ENCODE measurements at places on chromosomes 12 and 14.
A peak's percentile ranks its signal among the peaks of the same experiment; 100 is the strongest.

DNA sequence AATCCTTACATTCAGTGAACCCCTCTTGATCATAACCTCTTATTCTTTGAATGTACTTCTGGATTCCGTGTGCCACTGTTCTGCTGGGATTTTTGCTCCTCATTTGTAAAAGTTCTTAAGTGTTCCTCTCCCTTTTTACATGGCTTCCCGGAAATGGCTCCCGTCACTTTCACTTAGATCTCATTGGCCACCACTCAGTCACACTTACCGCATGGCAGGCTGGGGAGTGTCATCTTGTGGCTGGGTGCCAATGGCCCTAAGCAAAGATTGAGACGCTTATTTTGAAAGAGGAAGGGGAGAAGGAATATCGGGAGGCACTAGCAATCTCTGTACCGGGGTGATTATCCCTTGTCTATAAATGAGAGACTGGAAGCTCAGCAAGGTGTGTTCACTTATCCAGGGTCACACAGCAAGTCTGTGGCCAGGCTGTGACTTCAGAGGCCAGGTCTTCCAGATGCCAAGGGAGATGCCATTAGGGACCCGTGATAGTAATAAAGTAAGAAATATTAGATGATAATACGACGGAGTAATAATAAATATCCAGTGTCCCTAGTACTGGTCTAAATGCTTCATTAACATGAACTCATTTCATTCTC, 68.8 kb downstream of the RNFT2 start:
- no peak for DNase-seq

GRCh38 chr12:86597431-86597830, 341.2 kb upstream of the MGAT4C start:
- no peak for DNase-seq

DNA sequence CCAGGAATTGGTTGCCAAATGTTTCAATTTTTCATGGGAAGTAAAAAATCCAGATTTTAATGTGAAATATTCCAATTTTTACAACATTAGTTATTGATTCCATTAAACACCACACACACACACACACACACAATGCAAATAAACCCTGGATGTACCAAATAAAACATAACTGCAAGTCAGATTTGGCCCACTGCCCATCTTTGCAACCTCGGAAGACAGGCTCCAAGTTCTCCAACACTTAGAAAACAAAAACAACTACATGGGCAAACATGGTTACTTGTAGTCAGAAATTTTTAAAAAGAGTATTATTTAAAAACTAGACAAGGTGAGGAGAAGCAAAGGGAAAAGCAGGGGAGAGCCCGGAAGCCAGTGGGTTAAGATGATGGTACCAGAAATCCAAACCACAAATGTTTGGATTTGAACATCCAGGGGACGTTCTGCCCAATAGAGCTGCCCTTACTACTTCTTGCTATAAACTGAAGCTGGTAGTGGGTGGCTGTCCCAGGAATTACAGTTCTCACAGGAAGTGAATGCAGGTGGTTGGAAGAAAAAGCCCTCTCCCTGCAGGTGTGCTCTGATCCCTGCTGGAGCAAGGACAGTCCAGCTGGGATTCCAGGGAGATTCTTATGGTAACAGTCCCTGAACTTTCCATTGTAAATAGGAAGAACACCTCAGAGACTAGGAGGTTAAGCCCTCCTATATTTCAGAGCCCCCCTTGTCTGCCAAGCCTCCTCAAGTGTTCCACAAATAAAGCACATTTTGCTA, 111.7 kb downstream of the SLC25A21 start:
- DNase-seq = no peak

DNA sequence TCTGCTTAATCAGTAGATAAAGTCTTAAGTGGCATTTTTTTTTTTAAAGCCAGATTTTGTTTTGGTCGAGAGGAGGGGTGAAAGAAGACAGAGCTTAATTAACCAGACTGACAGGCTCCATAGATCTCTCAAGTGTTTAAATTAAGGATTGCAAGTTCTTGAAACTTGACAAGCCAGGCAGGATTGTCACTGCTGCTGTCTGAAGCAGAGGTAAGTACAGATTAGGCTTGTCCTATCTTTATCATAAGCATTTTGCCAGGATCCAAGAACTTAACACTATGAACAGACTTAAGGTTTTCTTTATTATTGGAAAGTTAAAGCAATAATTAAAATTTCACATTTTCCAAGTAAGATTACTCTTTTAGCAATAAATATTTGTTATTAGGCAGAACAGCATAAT, 179.6 kb upstream of the LMO3 start:
- no peak for DNase-seq

DNA sequence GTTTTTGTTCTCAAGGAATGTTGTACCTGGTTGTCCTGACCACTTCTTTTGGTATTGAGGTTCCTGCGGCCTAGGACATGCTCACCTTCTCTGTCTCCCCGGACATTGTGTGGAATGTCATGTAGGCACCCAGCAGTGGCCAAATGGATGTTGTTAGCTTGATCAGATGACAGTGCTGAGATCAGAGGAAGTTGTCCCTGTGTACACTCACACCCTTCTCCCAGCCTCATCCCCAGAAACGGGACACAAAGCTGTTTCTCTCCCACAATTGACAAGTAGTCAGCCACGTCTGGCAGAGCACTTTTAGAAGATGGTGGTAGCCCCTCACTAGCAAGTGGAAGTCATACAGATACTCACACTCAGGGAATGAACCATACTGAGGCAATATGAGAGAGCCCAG, 3.0 kb downstream of the PLEKHH1 start:
- no peak for DNase-seq

DNA sequence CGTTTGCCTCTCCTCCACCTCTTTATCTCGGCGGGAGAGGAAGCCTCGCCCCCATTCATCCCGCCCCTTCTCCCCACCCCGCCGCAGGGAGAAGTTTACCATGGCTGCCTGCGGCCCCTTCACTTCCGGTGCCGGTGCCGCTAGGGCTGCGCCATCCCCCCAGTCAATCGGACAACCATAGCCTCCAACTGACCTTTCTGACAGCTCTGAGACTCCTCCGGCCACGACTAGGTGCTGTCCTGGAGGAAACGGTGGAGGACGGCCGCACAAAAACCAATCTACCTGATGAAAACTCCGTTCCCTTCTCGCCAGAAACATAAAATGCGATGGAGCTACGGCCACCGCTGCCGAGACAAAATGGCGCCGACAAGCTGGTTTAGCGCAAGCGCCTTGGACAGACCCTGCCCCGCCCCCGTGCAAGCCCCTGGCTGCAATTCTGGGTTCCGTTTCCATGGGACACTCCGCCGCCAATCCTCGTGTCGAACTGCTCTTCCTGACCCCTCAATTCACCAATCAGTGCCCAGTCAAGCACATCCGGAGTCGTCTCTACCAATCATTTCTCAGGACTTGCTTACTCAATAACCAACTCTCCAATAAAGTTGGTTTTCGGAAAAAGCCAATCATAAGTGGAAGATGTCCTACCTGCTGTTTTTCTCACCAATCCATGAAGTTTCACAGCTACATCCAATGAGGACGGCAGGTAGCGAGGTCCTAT, 436 bp upstream of the ARID4A start:
- DNase-seq = peak; percentile 100

GRCh38 chr12:131894981-131895639, 688 bp downstream of the ULK1 start:
- peak; percentile 16 for DNase-seq

DNA sequence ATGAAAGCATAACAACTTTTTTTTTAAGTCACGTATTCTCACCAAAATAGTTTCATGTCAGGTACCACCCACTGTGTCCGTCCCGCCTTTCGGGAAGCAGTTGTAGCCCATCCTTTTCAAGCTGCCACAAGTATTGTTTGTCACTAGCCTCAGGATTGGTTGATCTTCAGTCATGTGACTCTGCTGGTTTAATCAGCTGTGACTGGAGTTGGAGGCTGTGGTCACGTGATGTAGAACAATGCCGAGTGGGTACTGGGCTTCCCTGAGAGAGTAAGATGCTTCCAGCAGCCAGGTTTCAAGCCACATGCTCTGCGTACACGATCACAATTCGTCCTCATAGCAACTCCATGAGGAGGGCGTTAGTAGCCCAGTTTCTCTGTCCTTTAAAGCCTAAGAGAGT, 83.0 kb upstream of the WSCD2 start:
- no peak for DNase-seq

GRCh38 chr12:1611803-1612572, 17.0 kb upstream of the WNT5B start:
- DNase-seq = no peak

DNA sequence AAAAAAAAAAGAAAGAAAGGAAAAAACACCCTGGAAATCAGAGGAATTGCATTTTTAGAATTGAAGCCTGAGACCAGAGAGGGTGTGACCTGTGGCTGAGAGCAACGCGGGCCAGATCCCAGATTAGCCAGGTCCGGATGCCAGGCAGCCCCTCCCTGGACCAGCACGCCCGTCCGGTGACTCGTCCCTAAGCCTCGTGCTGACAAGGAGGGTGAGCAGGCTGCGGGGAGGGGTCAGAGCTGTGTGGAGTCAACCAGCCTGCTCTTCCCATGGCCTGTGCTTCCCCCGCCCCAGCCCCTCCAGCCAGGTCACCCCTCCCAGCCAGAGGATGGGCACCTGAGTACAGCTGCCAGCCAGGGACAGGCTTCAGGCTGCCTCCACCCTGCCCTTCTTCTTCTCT, 4.2 kb upstream of the KLC1 start:
- DNase-seq = no peak

GRCh38 chr12:129887101-129887500, 16.7 kb downstream of the TMEM132D start:
- no peak for DNase-seq

DNA sequence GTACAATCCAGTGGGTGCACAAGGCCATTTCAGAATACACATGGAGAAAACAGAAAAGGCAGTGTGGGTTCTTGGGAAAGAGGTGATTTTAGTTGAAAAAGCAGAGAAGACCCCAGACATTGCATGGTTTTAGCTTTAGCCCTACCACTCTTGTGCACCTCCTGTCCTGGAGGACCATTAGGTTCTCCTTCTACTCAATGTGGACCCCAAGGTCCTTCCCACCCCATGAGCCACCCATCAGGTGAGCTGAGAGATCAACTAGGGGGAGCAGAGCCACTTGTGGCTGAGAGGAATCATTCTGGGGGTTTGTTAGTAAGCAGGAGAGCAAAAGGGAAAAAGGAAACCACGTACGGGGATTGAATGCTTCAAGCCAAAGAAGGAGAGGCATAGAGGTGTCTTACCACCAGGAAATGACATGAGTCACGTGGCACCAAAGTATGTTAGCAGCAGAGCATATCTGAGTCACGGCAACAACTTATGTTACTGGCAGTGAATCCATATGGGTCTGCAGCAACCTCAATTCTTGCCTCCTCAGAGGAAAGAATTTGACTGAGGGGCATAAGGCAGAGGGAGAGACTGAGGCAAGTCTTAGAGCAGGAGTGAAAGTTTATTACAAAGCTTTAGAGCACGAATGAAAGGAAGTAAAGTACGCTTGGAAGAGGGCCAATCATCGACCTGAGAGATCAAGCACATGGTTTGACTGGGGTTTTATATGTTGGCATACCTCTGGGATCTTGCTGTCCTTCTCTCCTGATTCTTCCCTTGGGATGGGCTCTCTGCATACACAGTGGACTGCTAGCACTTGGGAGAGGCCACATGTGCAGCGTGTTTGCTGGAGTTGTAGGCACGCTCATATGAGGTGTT, 73.9 kb downstream of the HSD17B6 start:
- no peak for DNase-seq

GRCh38 chr14:41289025-41289424, 317.7 kb upstream of the LRFN5 start:
- DNase-seq = no peak

GRCh38 chr12:27946421-27946820, 26.1 kb downstream of the PTHLH start:
- no peak for DNase-seq

- DNase-seq = no peak
Observed at GRCh38 chr12:21757735-21758134, 16.8 kb downstream of the KCNJ8 start.

DNA sequence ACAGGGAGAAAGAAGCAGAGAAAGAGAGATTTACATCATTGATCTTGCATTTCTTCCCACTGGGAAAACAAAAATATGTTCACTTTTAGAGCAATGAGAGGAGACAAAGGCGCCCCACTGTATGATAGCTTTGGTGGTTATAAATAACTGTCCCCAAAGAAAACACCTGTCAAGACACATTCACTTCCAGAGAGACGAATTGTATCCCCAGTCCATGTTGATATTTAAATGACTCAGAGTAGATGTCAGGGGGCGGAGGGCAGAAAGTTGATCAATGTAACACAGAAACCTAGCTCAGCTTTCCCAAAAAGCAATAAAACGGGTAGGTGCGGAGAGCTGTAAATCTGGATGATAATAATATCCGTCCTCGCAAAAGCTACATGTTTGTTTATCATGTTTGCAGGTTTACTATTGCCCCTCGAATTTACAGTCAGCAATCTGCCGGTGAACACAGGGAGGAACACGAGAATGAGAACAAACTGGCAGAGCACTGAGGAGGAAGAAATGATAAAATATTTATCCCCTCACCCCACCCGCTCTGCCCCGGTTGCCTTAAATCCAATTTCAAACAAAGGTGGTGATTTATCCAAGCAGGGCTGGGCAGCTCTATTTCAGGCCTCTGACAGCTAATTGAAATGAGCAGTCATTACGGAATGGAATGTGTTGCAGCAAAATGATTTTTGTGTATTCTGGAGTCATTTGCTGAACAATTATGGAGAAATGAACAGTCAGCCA, 84.4 kb downstream of the CMKLR1 start:
- no peak for DNase-seq

DNA sequence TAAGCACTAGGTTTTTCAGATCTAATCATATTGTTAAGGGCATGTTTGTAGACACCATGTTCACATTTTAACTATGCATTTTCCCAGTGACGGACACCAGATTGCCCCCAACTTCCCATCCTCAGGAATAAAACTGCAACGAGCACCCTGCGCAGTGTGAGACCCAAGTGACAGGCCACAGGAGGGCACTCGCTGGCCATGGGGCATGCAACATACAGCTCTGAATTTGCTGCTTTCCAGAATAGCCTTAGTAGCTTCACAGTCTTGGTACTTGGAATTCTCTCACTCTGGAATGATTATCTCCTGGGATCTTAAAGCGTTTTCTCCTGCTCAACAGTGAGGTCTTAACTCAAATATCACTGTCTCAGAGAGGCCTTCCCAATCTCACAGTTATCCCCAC, 972 bp upstream of the DDX47 start:
- no peak for DNase-seq

All from T-helper 2 cell (primary cell).